Ammon's horn (tissue), 1 donor: ENCODE measurements at places on chromosomes 1 and 21.

- DNase-seq, result no peak
Measured at GRCh38 chr1:57319165-57319564, 104.7 kb downstream of the DAB1 start.

GRCh38 chr1:163673759-163674151 is 352.0 kb downstream of the NUF2 start:
- DNase-seq, result no peak

DNA sequence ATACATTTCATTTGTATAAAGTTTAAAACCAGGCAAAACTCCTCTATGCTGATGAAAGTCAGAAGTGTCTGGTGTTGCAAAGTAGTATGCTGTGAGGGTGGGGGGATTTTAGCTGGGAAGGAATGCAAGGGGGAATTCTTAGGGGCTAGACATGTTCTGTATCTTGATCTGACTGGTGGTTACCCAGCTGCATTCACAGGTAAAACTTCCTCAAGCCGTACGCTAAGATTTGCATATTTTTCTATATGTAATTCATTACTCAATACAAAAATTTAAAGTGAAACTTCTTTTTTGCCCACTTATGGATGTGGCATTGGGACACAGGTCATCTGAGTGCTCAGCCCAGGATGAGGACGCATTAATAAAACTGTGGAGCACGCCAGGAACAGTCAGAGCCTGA is 323.3 kb downstream of the PAPPA2 start:
- DNase-seq, result no peak

GRCh38 chr1:24591781-24592180 is 35.9 kb downstream of the NCMAP start:
- no peak for DNase-seq

DNA sequence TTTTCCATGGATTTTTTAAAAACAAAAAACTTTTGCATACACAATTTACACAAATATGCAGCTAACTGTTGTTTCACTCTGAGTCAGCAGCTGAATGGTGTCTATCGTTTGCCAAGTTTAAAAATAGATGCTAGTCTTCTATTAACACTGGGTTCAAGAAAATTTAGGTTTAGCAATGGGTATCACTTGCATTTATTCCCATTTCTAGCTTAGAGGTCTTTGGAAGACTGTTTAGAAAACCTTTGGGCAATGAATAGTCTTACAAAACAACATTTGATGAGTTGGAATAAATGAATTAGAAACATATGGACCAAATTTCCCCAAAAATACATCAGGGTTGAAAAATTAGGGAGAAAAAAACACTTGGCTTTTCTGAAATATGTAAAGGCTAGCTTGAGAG is 165.8 kb downstream of the LYPLAL1 start:
- DNase-seq, result no peak

GRCh38 chr1:239308701-239309333 is 77.6 kb upstream of the CHRM3 start:
- DNase-seq, result peak; percentile 5

GRCh38 chr1:196105901-196106300 is 502.3 kb downstream of the KCNT2 start:
- DNase-seq, result no peak

- DNase-seq, result no peak
Measured at GRCh38 chr21:41774467-41775148, 7.8 kb upstream of the RIPK4 start.

DNA sequence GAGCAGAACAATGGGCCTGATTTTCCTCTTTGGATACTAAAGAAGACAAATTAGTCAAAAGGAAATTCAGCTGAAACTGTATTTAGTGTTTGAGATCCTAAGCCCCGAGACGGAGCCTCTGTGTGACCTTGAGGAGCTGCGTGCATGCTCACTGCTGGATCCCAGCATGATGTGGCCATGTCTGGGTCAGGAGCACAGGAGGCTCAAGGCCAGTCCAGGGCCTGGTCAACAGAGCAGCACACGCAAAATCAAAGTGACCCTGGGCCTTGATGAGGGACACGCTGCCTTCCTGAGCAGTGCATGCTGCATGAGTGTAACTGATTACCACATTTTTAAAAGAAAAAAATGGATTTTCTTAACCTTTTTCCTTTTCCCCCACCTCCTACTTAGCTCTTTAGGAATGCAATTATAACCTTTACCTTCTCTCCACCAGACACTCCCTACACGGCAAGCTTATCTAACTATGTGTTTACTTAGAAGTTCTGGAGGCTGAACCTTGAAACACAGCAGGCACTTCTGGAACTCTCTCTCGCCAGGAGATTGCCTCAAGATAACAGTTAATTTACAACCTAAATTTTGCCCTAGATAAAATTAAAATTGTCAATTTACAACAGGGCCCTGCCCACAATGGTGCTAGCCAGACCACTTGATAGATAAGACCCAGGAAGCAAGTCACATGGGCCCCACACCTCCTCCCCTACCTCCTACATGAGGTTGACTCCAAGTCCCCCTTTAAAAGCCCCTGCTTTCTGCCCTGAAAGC is 144.6 kb downstream of the LRIG2 start:
- no peak for DNase-seq

DNA sequence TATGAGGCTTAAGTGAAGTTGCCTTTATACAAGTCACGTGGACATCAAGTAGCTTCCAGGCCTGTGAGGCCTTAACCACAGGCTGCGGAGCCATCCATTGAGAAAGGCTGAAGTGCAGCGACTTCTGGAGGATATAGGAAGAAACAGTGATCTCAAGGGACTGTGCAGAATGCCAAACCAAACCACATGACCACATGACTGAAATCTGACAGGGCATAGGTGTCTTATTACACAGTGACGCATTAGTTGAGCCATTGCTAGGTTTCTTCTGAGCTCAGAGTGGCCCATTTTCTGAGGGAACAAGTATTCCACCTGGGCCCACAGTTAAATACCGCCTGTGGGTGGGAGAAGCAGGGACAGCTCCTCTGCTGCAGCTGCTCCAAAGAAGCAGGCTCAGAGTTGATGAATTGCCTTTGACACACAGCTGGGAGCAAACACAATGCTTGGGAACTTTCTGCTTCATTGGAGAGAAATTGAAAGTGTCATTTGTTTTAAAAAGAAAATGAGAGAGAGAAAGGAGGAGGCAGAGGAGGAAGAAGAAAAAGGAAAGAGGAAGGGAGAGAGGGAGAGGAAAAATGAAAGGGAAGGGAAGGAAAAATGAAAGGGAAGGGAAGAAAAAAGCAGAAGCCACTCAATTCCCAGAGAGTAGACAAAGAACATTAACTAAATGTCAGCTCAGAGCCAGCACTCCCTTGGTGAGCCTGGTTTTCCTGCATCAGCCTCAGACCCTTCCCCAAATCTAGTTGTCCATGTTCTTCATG is 94.4 kb downstream of the COLGALT2 start:
- DNase-seq, result no peak

DNA sequence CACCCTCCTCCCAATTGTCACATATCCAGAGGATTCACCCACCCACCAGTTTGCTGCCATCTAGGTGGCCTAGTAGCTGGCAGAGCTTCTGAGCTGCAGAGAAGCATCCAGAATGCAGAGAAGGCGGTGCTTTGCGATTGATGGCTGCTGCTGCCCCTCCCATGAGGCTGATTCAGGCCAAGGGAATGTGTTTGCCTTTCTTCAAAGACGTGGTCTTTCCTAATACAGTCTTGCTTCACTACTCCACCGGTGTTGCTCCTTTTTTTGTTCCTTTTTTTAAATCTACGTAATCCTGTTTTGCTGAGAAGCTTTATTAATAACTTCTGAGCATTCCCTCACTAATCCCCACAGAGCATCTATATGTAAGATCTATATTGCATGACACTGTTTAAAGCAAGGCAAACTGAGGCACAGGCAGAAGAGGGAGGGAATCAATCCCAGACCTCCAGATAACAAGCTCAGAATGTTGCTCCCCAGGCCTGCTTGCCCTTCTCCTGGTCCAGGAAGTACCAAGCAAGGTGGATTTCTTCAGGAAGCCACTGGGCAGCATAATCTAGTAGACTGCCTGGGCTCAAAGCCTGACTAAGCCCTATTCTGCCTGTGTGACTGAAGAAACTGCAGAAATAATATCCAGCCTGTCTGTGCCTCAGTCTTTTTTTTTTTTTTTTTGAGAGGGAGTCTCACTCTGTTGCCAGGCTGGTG is 275.5 kb upstream of the FMN2 start:
- peak; percentile 22 for DNase-seq

DNA sequence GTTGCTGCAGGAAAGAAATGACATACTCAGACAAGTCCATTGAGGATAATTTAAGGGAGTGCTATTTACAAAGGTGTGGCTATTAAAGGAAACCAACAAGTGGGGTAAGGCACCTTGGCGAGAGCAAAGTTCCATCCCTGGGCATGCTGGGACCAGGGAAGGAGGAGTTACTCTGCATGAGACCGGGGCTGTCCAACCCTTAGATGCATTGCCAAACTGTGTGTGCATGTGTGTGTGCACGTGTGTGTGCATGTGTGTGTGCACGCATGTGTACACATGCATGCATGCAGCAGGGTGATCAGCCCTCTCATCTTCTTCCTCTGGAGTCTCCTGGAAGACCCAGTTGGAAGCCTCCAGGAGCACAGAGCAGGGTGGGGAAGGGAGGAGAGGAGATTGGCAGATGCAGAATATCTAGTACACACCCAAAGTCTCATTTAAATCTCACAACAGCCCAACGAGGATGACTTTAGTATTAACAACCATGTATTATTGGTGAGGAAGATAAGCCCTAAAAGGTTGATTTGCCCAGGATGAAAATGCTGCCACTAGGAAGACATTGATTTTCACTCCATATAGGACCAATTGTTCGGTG is 72.2 kb upstream of the CD34 start:
- DNase-seq, result no peak

GRCh38 chr1:234990874-234991801 is 137.5 kb downstream of the TOMM20 start:
- DNase-seq, result no peak

DNA sequence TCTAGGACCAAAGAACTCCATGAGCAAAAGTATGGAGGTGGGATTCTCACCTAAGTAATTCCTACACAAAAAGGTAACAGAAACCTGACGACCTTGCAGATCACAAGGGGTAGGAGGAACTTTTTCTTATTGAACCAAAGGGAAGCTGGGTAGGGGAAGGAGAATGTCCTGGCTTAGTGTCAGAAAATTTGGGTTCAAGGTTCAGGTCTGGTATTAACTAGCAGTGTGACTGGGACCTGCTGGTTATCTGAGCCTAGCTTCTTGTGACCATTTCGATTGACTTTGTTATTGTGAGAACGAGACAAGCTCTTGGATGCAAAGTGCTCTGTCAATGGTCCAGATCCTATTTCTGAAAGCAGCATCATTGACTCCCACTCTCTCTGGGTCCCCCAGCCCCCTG is 5.0 kb upstream of the SNX27 start:
- DNase-seq, result no peak

DNA sequence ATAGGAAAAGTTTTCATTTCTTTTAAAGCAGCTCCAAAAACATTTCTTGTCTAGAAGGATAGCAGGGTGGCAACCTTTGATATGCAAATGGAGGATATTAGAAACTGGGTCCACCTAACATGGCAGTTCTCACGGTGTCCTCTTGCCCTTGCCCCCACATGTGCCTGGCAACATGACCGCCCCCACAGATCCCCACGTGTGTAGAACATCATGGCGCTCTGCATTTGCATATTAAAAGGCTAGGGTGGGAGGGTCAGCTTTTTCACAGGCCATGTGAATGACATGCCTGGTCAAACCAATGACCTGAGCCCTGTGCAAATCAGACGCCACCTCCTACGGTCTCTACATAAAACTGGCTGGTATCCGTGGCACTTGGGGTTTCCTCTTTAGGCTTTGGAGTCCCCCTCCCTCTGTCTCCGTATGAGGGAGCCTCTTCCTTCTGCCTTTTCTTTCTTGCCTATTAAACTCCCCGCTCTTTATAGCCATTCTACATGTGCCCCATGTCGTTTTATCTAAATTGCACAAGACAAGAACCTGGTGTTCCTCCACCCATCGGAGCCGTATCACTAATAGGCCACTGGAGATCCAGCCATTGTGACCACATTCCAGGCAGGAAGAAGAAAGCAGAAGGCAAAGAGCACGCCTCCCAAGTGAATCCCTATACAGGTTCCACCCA is 71.3 kb downstream of the WDR4 start:
- DNase-seq, result no peak

- no peak for DNase-seq
Measured at GRCh38 chr21:44323591-44323990, 15.6 kb downstream of the CFAP410 start.

DNA sequence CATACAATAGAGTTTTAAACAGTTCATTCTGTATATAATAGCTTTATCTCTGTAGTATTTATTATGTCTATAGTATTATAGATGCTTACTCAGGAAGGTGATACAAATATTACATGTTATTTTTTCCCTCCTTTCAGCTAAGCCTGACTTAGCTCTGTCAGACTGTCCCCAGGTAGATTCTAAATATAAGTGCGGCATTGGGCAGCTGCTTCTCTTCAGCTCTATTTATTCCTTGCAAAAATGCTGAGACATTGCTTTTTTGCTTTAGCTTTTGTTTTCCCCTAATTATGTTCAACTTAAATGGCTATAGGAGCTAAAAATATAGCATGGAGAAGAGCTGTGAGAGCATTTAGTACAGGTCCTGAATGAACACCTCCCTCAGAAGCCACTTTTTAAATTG is 203.2 kb upstream of the BEND5 start:
- no peak for DNase-seq

GRCh38 chr1:60923389-60924087 is 158.8 kb upstream of the NFIA start:
- no peak for DNase-seq

DNA sequence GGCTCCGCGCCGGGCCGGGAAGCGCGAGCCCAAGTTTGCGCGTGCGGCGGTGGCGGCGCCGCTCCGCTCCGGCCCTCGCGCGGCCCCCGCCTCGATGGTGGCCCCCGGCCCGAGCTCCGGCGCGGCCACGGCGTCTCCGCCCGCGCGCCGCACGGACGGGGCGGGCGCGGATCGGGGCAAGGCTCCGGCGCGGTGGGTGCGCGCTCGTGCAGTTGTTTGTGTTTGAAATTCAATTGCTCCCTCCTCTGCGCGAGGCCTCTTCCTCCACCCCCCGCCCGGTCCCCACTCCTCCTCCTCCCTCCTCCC is at the start of gene HDGF:
Gene HDGF, minus strand, starts transcription at position 225 of the 306 bp plus-strand sequence. CDS start 246 bp downstream, outside the sequence.
- DNase-seq, result no peak

- DNase-seq, result peak; percentile 81
Measured at GRCh38 chr1:112501810-112502641, 6.7 kb upstream of the WNT2B start.

GRCh38 chr1:181179987-181180365 is 91.5 kb downstream of the IER5 start:
- DNase-seq, result peak; percentile 90

- no peak for DNase-seq
Measured at GRCh38 chr1:64483731-64484414, 13.9 kb downstream of the CACHD1 start.

GRCh38 chr21:23817337-23817736 is 1789.9 kb downstream of the MRPL39 start:
- no peak for DNase-seq

GRCh38 chr1:55381491-55381890 is 166.3 kb upstream of the USP24 start:
- DNase-seq, result no peak
